IMR-90 (cell line): ENCODE measurements at places on chromosomes 13 and 19.

GRCh38 chr13:37375071-37375470 is 223.5 kb downstream of the POSTN start:
- DNase-seq = no peak

- DNase-seq = no peak
Observed at GRCh38 chr13:98874029-98874397, 103.9 kb downstream of the DOCK9 start.

DNA sequence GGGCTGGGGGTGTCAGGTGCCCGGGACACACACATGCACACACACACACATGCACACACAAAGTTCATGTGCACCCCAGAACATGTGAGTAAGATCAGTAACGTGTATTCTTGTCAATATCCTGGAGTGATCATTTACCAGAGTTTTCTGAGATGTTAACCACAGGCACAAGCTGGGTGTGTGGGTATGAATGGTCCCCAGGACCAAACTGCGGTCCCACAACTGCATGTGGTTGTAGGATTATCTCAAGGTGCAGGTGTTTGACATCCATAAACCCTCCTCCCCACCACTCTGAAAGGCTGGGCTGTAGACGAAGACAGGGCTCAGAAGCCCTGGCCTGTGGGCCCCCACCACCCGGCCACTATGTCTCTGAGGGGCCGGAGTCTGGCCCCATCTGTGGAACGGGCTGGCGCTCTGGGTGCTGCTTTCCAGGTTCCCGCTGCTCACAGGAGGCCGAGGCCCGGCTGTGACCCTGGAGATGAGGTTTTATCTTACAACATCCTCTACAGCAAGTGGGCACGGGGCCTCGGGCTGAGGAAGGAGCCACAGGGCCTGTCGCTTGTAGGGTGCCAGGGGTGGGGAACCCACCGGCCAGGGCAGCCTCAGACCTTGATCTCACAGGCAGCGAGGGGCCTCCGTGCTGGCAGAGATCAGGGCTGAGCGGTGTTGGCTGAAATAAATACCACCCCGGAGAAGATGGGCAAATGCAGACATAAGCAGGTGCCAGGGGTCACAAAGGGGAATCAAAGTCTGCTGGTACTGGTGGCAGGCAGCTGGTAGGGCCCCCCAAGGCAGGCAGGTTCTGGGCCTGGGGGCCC is 4.3 kb downstream of the F2RL3 start:
- no peak for DNase-seq

- no peak for DNase-seq
Observed at GRCh38 chr13:110829486-110829885, 85.4 kb downstream of the ANKRD10 start.

- peak; percentile 95 for DNase-seq
Observed at GRCh38 chr13:47175172-47175866, 278.5 kb upstream of the HTR2A start.

GRCh38 chr13:42007844-42008243 is 40.6 kb upstream of the DGKH start:
- peak; percentile 79 for DNase-seq

DNA sequence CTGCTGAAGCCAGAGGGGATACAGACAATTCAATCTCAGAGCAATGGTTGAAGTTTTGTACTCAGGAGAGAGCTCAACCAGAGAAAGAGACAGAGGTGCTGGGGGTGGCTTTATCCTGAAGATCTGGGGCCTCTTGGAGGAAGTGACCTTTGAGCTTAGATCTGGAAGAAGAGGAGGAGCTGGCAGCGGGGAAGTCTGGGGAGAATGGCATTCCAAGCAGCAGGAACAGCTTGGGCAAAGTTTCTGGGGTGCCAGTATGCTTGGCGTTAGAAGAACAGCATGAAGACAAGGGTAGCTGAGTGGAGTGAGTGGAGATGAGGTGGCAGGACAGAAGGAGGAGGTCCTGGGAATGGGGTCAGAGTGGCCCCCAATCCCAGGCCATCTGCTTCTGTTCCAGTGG is 11.3 kb downstream of the MAST3 start:
- DNase-seq = no peak

- DNase-seq = peak; percentile 18
Observed at GRCh38 chr19:45547965-45548609, 36.5 kb downstream of the OPA3 start.

GRCh38 chr13:36772853-36773252 is 46.2 kb upstream of the RFXAP start:
- DNase-seq = no peak

- peak; percentile 21 for DNase-seq
Observed at GRCh38 chr19:55620410-55621204, 3.8 kb downstream of the ZNF784 start.

DNA sequence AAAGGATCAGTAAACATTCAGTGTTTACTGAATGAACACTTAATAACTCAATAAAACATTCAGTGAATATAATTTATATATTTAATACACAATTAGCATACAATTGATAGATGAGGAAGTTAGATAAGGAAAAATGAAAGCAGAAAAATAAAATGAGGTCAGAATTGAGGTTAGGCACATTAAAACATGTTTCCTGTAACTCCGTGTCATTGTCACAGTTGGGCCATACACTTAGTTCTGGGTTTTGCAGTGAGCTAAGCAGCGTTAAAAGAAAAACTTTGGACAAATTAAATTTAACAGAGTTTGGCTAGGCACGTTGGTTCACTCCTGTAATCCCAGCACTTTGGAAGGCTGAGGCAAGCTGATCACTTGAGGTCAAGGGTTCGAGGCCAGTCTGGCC is 71.4 kb downstream of the MIPEP start:
- no peak for DNase-seq

DNA sequence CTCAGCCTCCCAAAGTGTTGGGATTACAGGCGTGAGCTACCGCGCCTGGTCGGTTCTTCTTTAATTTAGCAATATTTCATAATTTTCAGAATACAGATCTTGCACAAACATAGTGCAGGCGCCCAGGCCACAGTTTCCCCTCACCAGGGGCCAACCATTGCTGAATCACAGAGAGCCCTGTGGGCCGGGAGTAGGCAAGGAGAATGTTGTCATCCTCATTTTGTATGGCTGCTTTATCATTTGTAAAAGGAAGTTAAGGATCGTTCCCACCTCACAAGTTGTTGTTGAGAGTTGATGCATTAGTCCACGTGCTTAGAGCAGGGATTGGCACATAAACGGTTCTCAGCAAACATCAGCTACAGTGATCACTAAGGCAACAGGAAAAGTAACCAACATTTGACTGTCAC is 30.2 kb downstream of the MEIS3 start:
- no peak for DNase-seq

DNA sequence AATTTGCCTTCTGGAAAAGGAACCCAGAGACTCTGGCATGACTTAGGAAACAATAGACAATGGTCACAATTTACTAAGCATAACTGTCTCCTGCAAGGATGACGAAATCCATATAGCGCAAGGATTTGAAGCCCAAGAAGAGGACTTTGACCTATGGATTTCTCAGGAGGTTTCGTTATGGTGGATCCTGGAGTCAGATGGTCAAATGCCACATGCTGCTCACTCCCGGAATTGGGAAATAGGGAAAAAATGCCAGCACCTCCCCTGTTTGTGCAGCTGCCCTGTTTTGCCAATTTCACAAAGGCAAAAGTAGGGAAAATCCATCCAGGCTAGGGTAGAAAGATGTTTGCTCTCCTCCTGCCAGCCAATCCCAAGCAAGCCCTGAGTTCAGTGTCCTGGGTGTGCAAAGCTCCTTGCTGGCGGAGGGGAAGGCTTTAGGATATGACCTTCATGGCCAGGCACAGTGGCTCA is 23.4 kb downstream of the RDH8 start:
- DNase-seq = no peak

DNA sequence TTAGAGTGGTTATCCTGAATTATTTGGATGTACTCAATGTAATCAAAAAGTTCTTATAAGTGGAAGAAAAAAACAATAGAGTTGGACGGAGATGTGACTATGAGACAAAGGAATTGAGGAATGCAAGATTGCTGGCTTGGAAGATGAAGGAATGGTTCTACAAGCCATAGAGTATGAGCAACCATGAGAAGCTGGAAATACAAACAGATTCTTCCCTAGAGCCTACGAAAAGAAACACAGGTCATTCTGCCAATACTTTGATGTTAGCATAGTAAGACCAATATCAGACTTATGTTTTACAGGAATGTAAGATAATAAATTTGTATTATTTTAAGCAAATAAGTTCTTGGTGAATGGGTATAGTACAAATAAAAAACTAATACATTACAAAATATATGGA is 249.2 kb downstream of the DIAPH3 start:
- DNase-seq = peak; percentile 68

DNA sequence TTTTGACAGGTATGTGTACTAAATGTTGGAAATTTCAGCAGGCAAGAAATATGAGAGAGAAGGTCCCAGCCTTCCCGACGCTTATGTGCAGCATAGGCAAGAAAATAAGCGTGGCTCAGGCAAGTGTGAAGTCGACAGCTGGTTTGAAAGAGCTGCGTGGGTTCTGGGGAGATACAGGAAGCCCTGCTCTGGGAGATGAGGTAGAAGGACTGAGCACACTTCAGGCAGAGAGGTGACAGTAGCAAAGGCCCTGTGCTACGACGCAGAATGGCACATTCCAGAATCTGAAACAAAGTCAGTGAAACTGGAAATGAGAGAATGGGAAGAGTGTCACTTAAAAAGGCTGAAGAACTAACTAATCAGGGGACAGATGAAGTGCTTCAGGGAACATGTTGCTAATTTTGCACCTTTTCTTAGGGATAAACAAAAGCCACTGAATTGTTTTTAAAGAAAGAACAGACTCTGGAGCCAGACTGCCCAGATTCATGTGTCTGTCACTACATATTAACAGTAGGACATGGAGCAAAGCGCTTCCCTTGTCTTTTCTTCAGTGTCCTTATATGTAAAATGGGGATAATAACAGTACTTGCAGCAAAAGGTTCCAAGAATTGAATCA is 160.1 kb downstream of the SPRY2 start:
- no peak for DNase-seq

GRCh38 chr19:47581605-47582319 is 8.8 kb upstream of the ZNF541 start:
- no peak for DNase-seq

- DNase-seq = peak; percentile 1
Observed at GRCh38 chr13:47594833-47595232, 406.2 kb downstream of the SUCLA2 start.

DNA sequence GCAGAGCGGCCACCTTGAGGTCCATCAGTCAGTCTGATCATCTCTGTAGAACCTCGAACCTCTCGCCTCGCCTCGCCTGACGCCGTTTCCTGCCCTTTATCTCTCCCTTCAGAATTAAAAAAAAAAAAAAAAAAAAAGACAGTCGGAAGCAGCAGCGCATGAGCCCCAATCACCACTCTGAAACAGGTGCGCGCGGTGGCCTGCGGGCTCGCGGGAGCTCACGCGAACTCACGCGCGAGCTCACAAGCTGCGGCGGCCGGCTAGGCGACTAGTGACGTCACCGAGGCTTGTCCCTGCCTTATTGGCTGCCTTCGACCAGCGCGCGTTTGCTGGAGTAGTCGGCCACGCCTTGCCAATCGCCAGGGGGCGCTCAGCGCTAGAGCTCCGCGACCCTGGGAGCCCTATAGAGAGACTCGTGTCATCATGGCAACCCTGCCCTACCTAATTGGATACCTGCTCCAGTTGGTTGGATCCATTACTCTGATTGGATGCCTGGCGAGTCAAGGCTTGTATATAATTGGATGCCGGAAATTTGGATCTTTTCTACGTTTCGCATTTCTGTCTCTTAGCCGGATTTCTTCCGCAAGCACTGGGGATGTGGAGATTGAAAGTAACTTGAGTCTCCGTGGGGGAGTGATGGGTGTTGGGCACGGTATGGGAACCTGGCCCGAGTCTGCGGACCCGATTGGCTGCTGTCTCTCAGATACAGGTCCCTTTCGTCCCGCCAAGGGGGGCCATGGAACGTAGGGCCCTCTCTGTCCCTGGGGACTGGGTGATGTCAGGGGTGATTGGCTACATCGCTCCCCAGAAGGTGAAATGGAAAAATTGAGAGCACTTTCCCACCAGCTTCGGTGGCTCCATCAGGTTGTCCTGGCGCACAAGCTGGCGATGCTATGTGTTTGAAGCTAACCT is 31.6 kb downstream of the SYT3 start:
- peak; percentile 67 for DNase-seq

DNA sequence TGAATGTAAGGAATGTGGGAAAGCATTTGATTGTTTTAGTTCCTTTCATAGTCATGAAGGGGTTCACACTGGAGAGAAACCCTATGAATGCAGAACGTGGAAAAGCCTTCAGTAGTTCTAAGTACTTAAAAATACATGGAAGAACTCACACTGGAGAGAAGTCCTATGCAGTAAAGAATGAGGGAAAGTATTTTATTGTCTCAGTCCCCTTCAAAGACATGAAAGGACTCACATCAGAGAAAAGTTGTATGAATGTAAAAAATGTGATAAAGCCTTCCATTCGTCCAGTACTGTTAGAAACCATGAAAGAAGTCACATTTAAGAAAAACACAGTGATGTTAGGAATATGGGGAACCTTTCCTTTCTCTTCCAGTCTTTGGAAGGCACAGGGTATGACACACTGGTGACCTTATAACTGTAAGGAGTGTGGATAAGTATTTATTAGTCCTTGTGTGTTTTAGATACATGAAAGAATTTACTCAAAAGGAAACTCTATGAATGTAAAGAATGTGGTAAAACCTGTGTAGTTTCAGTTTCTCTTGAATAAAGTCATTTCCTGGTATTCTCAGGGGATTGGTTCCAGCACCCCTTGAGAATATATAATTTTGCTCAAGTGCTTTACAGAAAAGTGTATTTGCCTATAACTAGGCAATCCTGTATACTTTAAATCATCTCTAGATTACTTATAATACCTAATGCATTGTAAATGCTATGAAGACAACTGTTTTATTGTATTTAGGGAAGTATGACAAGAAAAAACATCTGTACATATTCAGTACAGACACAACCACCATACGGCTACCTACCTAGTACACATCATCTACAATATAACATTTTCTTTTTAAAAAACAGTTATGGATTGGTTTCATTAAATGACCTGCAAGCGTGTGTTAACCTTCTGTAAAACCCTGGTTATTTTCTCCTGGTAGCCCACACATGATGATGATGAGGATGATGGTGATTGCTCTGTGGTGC is 52.8 kb downstream of the ZNF823 start:
- no peak for DNase-seq

DNA sequence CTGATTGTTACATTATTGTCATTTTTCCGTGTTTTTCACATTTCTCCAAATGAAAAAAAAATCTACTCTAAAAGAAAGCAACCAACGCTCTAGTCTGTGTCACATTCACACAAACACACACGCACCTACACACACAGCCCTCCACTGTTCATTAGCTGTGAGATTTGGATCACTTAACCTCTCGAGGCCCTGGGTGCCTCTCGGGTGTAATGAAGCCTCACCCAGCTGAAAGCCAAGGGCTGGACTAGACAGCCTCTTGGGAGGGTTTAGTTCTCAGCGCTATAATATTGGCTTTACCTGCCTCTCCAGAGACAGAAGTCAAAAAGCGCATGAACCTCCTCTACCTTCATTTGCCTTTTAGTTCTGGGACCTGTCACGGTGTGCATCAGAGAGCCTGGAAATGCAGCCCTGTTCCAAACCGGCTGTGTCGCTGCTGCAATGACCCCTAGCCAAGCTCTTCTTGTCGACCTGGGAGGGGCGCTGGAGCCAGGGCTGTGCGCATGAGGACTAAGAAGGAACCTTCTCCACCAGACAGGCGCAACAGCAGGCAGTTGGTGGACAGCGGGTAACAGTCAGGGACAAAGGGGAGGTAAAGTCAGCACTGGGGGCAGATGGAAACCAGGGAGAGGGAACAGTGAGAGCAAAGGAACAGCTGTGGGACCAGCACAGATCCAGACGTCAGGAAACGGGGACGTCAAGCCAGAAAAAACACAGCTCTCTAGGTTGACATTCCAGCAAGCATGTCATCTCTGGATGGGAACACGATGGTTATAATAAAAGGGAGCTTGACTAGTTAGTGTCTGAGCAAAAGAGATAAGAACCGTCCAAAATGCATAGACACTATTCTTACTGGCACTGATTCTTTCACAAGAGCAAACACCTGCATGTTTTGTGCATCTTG is 375.9 kb downstream of the EFNB2 start:
- no peak for DNase-seq
